ENCODE measurements at places on chromosomes 3 and 15. TPM values are rescaled to one million over a fixed set of nuclear protein-coding genes. Genes with fewer than 3 reads are reported as not detected.

The DPPA2 gene
- not detected for total RNA-seq

DNA sequence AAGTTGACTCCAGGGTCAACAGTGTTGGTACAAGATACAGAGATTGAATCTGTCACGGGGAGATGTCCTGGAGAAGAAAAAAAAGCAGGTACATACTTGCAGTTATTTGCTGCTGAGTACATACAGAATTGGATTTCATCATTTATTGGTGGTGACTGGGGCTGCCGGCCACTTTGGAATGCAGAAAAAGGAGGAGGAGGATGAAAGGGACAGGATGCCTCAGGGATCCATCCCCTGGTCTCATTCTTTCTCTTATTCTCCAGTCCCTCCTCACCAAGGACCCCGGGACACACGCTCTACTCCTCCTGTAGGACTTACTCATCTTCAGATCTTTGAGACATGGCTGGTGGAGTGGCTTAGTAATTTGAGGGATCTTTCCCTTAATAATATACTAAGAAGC is 30.0 kb upstream of the MEIS2 start:
- no peak for DNase-seq

The COL6A6 gene
- not detected for total RNA-seq

DNA sequence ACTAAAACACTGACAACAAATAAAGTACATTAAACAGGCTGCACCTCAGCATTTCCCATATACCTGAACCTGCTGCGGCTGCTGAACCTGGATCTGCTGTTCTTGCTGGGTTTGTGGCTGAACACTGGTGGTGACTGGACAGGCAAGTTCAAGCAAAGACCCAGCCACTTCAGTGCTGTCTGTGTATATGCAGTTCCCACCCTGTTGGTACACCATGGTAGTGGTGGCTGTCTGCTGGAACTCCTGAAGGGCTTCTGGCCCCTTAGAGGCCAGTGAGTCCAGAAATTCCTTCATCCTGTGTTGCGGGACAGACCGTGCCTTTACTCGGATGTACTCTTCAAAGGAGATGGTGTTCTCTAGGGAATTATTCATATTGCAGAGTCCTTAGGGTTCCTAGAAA is 17.2 kb downstream of the QRICH1 start:
- DNase-seq, result no peak

- DNase-seq, result no peak
Measured at GRCh38 chr3:191300422-191300821, 28.8 kb upstream of the CCDC50 start.

DNA sequence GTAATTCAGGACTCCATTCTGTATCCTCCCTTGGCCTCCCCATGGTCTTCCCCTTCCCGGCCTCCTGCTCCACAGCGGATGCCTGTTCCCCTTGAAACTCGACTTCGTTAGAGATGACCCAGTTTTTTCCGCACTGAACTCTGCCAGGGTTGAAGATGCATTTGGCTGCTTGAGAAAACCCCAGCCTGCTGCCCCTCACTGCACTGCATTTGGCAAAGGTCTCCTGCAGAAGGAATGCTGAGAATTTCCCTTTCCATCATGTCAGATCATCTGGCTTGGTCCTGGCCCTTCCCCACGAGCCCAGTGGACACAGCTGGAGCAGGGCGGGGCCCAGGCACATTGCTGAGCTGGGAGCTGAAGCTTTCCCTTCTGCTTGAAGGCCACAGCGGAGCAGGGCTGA is 37.6 kb upstream of the RGMA start:
- peak; percentile 36 for DNase-seq

GRCh38 chr15:71146580-71146982 is 31.3 kb downstream of the THSD4 start:
- no peak for DNase-seq

GRCh38 chr3:71119171-71119570 is 464.4 kb downstream of the FOXP1 start:
- DNase-seq, result no peak

The DHFR2 gene
- 2.5 TPM for total RNA-seq

- no peak for DNase-seq
Measured at GRCh38 chr3:106204160-106204868, 335.5 kb upstream of the CBLB start.

DNA sequence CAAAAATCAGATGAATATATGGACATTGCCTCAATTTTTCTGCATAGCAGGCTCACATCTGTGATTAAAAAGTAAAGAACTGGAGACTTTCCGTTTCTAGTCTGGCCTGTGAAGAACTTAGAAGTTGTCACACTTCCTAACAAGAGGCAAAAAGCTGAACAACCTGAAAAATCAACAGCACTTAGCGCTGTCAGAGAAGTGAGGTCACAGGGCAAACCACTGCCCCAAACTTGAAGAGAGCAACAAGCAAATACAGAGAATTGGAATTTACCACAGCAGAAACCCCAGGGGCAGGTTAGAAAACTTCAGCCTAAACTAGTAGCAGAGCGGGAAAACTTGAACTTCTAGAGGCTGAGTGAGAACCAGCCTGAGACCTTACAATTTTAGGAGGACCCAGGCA is 38.9 kb downstream of the CCDC54 start:
- DNase-seq, result no peak

GRCh38 chr15:81275711-81276392 is 48.1 kb downstream of the STARD5 start:
- no peak for DNase-seq

DNA sequence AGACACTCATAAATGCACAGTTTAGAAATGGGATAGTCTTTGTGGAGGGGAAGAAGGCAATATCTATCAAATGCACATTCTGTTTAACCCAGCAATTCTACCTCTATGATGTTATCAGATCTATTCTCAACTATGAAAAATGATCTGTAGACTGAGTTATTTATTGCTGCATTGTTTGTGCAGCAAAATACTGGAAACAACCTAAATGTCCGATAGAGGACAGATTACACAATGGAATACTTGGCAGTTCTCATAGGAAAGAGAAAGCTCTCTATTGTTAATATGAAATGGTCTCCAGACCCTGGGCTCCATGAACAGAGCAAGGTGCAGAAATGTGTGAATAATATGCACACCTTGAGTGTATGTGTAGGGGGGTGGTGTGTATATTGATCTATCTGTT is 49.0 kb upstream of the SELENOK start:
- DNase-seq, result no peak

The CFAP161 gene
- total RNA-seq, result not detected

The PRICKLE2 gene
- total RNA-seq, result 0.40 TPM

DNA sequence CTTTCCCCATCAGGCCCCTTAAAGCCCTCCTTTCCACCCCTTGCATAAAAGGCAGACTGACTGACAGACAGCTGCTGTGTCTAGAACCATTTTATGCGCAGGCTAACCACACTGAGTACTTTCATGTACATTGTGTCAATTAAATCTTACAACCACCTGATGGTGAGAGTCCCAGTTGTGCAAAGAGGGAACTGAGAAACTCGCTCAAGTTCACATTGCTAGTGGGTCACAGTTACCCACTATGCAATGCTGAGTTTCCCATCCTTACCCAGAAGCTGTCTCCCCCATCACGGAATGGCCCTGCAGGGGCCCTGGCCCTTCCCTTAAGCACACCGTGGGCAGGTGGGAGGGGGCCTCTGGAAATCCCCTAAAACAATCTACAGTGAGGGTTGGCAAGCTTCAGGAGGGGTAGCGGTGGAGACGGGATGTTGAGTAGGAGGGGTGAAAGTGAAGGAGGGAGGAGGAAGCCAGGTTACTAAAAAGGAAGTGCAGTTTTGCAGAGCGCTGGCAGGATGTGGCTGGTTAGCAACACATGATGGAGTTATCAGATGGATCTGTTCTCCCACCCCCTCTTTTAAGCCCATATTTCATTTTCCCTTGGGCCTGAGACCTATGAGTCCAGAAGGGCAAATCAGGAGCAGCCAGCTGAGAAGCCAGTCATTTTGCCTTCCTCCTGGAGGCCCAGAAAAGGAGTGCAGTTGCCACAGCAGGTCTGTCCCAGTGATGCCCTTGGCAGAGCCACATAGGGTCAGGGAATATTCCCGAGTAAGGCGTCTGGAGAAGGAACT is 30.0 kb downstream of the STARD5 start:
- no peak for DNase-seq

- DNase-seq, result peak; percentile 99
Measured at GRCh38 chr3:194089357-194090177, 46.4 kb upstream of the HES1 start.

The MESP2 gene
- total RNA-seq, result not detected

DNA sequence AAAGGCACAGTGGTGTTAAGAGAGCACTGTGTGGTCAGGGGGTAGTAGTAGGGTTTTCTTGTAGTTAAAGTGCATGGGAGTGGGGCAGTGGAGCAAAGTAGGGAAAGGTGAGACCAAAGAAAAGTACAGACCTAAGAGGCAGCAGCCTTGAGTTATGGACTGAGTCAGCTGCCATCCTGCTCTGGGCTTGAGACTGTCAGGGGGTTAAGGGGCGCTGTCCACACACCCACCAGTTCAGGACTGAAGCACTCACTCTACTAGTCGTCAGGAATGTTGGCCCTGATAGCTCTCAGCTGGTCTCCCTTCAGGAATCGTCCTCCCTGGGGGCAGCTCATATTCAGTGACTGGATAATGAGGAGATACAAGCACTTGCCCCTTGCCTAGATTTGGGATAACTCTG is 7.9 kb downstream of the CCR4 start:
- DNase-seq, result no peak

DNA sequence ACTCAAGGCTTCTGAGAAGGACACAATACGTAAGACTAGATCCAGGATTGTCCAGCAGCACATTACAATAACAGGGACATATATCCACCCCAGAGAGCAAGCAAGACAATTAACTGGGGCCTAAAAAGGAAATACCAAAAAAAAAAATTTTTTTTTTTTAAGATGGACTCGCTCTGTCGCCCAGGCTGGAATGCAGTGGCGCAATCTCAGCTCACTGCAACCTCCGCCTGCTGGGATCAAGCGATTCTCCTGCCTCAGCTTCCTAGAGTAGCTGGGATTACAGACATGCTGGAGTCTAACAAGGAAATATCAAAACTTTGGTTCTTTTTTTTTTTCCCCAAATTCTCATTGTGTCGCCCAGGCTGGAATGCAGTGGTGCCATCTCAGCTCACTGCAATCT is 28.8 kb upstream of the IMPDH2 start:
- DNase-seq, result no peak

The SPTSSB gene
- total RNA-seq, result not detected

The UQCRC1 gene
- total RNA-seq, result 243 TPM

The GLDN gene
- total RNA-seq, result 0.30 TPM

GRCh38 chr15:47990821-47991220 is 130.0 kb upstream of the SLC24A5 start:
- DNase-seq, result no peak

- DNase-seq, result no peak
Measured at GRCh38 chr3:130341882-130342281, 3.6 kb upstream of the COL6A5 start.

- DNase-seq, result no peak
Measured at GRCh38 chr3:188506446-188506845, 352.5 kb downstream of the LPP start.

DNA sequence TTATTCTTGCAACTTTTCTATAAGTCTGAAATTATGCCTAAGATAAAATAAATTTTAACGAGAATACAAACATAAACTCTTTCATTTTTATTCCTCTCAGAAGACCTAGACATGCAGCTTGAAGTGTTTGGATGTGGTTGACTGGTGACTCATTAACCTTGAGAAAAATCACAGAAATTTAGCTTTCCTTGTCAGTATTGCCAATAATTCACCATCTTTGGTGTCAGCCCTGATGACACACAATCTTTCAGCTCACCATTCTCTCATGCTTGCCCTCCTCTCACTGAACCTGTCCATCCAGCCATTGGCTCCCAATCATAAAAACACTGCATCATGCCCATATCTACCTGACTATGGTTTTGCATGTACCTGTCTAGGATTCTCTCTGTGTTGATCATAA is 22.6 kb upstream of the TNFAIP8L3 start:
- no peak for DNase-seq

- peak; percentile 73 for DNase-seq
Measured at GRCh38 chr3:136819731-136820679, 1.1 kb downstream of the SLC35G2 start.

DNA sequence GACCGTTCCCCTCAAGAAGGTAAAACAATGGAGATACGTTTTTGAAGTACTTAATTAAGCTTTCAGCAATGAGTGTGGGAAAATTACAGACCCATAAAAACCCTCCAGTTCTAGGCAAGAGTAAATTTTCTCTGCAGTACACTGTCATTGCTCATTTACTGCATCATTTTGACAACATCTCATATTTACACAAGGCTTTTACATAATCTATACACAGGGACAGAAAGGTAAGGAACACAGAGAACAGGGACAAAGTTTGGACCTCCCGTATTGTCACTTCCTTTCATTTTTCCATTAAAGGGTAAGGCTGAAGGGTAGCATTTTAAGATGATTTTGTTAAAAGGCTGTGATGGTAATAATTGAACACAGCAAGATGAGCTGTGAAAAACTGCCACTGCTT is 7.4 kb upstream of the HGD start:
- no peak for DNase-seq

GRCh38 chr3:6047016-6047415 is 813.9 kb upstream of the GRM7 start:
- no peak for DNase-seq

DNA sequence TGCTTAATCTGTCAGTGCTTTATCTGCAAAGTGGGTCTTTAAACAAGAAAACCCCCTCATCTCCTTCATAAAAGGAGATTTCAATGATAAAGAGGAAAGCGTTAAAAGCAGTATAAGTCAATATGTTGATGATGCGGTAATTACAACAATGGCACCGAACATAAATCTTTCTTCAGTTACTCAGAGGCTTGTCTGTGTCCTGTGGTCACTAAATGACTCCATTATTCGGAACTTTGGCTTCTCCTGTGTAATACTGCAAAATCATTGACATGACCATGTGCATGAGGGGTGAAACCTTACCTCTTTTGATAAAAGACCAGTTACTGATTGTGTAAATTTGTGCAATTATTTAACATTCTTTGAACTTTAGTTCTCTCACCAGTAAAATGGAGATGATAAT is 4.8 kb upstream of the USP3 start:
- no peak for DNase-seq

The SKOR1 gene
- not detected for total RNA-seq

GRCh38 chr3:48370333-48370713 is 1.7 kb upstream of the FBXW12 start:
- DNase-seq, result no peak

- no peak for DNase-seq
Measured at GRCh38 chr15:39139431-39140059, 441.3 kb upstream of the THBS1 start.
